Ascending aorta (tissue), 2 donors: ENCODE measurements at places on chromosomes 2 and 18.

DNA sequence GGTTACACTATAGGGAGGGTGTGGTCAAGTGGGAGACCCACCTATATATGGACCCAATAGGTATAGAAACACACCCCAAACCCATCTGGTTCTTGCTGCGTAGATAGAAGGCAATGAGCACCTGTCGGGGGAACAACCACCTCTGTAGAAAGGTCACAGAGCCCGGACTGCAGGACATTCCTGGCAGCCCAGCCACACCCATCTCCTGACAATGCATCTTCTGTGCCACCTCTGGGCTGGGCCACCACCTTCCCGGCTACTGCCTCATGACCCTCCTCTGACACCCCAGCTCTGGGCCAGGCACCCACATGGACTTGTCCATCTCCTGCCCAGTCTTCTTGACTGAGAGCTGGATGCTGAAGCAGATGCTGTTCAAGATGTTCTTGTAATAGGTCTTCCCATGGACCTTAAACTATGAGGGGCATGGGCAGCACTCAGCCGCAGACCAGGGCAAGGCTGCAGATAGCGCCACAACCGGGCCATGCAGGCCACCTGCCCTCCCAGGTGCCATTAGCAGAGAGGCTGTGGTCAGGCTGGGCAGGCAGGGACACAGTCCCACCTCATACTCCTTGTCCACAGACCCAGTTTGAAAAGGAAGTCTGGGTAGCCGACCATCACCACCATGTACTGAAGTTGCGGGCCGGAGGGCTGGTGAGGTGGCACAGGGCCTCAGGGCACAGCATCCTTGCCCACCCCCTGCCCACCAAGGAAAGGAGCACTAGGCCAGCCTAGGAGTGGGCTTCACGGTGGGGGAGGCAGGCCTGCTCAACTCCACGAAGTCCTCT lies 9.3 kb downstream of the ALPG start:
- DNase-seq = no peak

DNA sequence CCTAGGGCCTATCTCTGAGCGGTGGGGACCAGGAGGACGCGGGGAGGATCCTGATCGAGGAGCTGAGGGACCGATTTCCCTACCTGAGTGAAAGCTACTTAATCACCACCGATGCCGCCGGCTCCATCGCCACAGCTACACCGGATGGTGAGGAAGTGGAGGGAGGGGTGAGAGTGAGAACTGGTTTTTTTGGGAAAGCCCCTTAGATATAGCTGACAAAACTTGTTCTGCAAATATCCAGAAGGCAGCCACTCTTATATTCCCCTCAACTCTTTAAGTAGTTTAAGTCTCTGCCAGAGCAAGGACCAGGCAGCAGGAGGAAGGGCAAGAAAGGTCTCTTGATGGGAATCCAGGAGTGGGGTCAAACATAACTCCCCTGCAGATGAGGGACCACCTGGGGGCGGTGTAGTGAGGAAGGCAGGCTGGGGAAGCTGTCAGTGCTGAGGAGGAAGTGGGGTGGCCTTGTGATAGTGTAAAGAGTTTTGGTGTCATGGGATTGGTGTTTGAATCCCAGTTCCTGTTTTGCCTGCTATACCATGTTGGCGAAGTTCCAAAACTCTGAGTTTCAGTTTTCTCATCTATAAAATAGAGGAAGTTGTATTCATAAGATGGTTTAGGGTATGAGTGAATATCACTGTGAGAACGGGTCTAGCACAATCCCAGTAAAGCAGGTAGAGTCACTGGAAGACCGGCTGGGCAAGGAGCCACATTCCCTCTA lies 3.4 kb downstream of the NAGK start:
- DNase-seq = no peak

DNA sequence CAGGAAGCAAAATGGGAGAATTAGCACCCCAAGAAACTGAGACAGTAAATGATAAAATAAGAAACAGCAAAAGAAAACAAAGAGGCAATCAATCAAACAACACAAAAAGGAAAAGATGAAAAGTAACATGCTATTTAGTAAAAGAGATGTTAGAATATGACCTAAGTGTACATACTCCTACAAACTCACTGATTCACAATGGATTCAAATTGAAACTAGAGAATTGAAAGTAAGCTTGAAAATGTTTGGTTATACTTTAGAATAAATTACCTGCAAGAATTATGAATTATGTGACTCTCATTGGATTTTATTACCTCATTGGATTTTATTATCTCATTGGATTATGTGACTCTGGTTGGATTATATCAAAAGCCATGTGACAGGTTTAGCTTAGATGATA lies 22.8 kb upstream of the CCNYL1 start:
- DNase-seq = no peak

DNA sequence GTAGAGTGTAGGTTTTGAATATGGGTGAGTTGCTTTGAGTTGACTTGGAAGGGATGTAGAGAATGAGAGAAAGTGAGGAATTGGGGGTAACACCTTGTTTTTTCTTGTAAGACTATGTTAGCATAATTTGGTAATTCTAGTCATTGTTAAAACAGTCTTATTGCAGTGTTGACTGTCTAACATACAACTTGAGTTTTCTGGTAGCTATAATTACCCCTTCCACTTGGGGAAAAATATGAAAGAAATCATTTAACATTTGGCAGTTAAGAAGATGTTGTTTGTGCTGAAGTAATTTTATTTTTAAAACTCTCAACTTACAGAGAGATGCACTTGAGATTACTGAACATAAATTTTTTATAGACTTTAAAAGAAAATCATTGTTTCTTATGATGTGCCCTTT lies 108.2 kb downstream of the COMMD1 start:
- DNase-seq = no peak
